8988T (cell line): ENCODE measurements at places on chromosomes 12 and 14.
A peak's percentile ranks its signal among the peaks of the same experiment; 100 is the strongest.

DNA sequence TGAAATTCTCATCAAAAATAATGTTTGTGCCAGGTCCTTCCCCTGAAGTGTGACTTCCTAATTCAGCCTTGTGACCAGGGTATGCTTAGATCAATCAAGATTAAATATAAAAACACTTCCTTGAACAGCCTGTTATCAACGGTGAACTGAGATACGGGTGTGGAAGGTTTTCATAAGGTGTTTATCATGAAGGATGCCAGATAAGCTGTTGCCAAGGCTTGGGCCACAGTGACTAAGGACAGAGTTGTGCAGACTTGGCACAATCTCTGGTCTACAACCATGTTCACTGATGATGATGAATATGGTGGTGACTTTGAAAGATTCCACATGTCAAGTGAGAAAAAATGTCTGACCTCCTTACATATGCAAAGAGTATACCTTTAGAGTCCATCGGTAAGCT, 51.3 kb upstream of the LIN7A start:
- DNase-seq = no peak

DNA sequence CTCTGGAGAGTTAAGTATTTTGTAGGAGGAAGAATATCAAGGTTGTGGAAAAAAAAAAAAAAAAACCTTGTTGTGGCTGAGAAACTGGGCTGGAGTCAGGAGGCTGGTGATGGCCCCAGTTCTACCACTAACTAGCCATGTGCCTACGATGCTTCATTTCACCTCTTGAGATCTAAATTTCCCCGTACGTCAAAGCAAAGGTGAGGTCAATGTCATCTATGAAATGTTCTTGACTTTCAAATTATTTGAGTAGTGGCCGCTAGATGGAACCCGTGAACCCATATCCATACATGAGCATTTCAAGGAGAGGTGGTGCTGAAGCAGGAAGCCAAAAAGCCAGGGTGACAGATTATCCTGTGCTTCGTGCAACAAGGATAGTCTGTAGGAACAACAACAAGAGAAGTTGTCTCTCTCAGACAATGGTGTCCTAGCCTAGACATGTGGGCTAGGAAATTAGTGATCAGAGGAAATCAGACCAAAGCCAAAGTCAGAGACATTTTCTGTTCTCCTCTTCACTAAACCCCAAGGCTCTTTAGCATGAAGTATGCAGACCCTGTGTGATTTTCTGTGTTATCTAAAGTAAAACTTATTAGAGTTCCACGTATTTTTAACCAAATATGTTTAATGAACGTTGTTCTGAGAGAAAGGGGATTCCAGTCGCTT, 95.5 kb upstream of the ETV6 start:
- peak; percentile 29 for DNase-seq

DNA sequence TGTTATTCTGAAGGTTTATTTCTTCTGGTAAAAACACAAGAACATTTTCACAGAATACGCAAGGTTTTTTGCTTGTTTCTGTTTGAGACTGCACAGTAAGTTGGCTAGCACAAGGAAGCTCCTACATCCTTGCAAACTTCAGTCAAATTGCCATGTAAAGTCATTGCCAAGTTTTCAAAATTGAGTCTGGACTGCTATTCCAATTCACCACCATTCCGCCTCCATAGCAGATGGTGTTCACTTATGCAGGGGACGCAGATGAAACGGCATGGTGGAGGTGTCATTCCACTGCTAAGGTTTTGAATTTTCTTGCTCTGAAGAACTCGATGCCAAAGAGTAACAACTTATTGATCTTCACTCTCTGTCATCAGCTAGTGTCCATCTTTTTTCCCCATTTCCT, 303.9 kb upstream of the SYT1 start:
- no peak for DNase-seq

- DNase-seq = no peak
Measured at GRCh38 chr12:5565933-5566599, 134.2 kb downstream of the NTF3 start.

DNA sequence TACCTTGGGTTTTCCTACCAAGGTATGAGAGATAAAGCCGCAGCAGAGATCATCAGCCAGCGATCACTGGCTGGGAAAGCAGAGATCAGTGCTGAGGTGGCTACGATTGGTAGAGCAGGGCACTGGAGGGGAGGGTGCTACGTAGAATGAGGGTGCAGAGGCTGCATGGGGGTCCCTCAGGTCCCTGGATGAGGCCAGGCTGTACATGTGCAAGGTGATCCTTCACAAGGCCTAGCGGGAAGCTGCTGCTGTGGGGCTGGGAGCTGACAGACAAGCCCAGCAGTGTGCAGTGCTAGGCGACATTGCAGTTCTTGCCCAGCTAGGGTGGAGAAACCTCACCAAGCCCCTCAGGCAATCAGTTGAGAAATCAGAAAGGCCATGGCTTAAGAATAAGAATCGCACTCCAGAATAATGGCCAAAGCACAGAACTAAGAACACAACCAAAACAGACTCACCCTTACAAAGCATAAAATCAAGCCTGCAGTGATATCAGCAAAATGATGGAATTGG, 37.2 kb upstream of the GPR132 start:
- no peak for DNase-seq

GRCh38 chr12:20097626-20098025, 270.7 kb upstream of the PDE3A start:
- no peak for DNase-seq

GRCh38 chr14:104689109-104689880, at the start of gene INF2:
Gene INF2, plus strand, starts transcription at chr14:104689618. Its CDS starts 11,748 bp downstream, at chr14:104701366.
- DNase-seq = peak; percentile 94
